HFF-Myc (cell line): ENCODE measurements at places on chromosomes 16 and 17.

- no peak for DNase-seq
Observed at GRCh38 chr17:69590671-69591070, 176.2 kb downstream of the MAP2K6 start.

GRCh38 chr16:49527611-49528010, 154.0 kb downstream of the C16orf78 start:
- DNase-seq = no peak

DNA sequence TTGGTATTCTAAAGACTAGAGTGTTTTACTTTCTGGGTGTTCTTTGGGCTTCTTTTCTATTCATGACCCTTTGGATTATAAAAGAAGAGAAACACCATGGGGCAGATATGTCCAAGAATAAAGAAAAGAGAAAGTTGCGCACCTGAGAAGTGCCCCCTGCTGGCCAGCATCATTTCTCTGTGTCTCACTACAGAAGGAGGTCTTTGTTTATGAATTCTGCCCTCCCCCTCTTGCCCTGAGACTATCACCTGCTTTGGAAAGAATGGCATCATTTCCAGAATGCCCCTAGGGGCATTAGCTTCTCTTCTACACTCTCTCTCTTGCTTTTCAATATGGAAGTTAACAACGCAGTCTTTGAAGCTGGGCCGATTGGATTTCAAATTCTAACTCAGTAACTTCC, 45.0 kb downstream of the CDH13 start:
- DNase-seq = no peak

DNA sequence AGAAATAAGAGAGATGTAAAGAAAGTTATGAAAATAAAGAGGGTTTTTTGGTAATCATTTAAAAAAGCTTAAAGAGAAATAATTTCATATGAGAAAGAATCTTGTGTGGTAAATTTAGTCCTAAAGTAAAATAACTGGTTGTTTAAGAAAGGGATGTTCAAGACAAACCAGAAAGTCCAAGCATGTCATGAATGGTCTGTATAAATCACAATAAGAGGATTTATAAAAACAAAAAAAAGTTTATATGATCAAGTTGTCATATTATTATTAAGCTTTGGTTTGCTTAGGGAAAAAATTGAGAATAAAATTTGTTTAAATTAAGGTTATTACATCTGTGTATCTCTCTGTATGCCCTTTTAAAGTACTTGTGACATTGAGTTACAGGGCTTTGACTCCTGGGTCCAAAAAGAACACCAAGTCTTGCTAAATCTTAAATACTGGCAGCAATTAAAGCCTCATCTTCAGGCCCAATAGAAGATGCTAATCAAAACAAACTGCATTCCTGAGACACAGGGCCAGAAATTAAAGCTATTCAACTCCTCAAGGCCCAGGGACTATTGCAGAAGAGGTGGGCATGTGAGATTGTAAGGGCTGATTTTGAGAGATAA, 15.6 kb upstream of the TRIM25 start:
- no peak for DNase-seq

GRCh38 chr16:77652399-77652798, 69.9 kb upstream of the NUDT7 start:
- DNase-seq = no peak

DNA sequence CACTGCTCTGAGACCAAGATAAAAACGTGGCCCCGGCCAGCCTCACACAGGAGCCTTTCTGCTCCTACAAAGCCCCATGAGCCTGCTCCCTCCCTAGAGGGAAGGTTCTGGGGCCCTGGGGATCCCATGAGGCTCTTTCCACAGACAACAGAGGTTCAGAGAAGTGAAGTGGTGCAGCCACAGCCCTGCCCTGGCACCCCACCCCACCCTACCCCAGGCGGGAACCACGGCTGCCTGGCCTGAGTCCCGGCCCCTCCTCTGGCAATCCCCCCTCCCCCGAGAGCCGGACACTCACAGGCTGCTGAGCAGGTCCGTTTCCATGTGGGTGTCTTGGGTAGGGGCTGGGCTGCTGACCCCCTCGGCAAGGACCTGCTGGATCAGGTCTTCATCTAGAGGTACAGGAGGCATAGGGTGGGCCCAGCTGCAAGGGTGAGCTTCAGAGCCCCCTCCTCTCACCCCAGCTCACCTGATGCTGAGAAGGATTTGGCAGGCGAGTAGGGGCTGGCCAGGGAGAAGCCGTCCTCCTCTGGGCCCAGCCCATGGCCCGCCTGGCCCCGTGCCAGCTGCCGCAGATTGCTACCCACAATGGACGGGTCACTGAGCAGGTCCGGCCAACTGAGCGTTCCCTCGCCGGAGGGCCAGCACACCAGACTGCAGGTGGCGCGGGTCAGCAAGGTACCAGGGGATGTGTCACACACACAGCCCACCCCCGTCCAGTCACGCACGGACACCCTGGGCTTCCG, 38.7 kb downstream of the PKD1 start:
- DNase-seq = no peak

DNA sequence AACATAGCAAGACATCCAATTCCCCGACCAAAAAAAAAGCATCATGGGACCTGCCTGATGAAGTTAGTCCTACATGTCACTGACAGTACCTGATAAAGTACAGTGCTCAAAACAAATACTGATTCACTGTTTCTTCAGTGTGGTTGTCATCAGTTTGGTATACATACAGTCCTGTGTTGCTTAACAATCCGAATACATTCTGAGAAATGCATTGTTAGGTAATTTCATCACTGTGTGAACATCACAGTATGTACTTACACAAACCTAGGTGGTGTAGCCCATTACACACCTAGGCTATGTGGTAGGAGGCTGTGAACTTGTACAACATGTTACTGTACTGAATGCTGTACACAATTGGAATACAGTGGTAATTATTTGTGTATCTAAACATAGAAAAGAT, 19.0 kb upstream of the FA2H start:
- DNase-seq = no peak

GRCh38 chr17:7989781-7990655, 12.4 kb upstream of the GUCY2D start:
- DNase-seq = no peak
